Head of caudate nucleus (tissue), 42 donors: ENCODE measurements at places on chromosomes 5 and 9.
A peak's percentile ranks its signal among the peaks of the same experiment; 100 is the strongest.

DNA sequence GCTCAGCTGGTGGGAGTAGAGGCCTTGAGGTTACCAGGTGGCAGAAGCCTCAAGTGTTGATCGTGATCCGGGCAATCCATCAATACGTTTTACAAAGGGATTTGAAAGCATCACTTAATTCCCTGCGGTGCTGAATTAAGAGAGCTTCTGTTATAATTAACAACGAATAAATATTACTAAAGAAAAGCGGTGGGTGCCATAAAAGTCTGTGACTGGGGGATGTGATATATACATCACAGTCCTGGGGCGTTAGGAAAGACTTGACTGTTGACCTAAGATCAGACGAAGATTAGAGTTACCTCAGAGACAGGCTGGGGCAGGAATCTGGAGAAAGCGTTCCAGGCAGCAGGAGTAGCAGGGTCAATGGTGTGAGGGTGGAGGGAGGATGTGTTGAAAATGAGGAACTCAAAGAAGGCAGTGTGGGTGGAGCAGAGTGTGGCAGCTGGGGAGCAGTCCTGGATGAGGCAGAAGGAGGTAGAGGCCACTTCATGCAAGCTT lies 6.7 kb upstream of the C5orf63 start:
- no peak for DNase-seq

DNA sequence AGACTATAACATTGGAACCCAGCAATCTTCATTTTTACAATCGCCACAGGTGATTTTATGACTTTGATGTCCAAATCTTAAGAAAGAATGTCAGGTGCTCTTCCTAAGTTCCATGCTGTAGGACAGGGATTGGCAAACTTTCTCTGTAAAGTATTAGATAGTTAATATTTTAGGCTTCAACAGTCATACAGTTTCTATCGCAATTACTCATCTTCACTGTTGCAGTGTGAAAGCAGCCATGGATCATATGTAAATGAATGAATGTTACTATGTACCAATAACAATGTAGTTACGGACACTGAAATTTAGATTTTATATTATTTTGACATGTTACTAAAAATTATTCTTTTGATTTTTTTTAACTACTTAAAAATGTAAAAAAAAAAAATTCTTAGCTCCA lies 169.7 kb downstream of the DTWD2 start:
- DNase-seq: no peak

GRCh38 chr9:4328723-4329122 lies 28.9 kb upstream of the GLIS3 start:
- peak; percentile 33 for DNase-seq

DNA sequence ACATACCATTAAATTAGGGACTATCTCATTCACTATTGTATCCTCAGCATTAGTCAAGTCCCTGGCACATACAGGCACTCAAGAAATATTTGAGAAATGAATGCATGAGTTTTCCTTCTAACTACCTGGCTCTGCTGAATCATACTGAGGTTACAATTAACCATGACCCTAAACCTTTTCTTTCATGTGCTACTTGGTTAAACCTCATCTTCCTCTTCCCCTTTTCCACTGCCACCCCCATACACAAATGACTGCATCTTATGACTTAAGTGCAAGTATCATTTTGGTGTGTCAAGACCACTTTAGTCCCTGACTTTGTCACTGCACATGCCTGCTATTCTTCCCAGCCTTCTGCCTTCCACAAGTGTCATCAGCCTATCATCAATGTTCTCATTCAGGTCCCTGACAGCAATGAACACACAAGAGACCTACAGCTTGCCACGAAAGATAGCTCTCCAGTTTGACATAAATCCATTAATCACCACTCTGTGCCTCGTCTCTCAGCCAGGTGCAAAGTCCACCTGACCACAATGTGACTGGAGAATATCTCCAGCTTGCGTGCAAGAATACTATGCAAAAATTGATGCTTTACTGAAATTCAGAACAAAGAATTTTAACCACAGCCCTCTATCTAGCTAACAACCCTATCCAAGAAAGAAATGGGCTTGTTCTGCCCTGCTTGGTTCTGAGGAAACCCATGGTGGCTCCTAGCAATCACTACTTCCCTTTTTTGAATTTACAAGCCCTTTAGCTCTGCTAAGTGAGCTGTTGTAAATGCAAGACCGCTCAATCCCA lies 74.5 kb downstream of the MAPKAP1 start:
- DNase-seq: no peak

DNA sequence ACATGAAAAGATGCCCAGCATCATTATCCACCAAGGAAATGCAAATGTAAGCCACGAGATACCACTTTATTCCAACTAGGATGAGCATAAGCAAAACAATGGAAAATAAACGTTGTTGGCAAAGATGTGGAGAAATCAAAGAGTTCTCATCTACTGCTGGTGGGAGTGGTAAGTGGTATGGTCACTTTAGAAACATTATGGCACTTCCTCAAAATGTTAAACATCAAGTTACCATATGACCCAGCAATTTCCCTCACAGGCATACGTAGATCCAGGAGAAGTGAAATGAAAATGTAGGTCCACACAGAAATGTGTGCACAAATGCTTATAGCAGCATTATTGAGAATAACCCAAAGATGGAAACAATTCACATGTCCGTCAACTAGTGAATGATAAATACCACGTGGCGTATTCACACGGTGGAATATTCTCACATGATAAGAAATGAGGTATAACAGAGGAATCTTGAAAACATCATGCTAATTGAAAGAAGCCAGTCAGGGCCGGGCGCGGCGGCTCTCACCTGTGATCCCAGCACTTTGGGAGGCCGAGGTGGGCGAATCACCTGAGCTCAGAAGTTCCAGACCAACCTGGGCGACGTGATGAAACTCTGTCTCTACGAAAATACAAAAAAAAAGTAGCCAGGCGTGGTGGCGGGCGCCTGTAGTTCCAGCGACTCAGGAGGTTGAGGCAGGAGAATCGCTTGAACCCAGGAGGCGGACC lies 16.4 kb upstream of the FLT4 start:
- DNase-seq: no peak

DNA sequence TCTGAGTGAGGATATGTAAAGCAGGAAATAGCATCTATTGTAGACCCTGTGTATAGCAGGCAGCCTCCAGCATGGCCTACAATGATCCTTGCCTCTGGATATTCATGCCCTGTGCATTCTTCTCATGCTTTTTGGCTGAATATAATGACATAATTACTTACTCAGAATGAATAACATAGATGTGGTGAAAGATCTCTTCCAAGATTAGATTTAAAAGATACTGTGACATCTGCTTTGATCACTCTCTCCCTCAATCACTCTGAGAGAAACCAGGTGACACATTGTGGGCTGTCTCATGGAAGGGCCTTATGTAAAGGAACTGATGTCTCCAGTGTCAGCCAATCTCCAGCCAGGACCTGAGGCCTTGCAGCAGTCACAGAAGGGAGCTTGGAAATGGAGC lies 376.7 kb downstream of the DNAH5 start:
- DNase-seq: no peak

- DNase-seq: no peak
Measured at GRCh38 chr5:136195971-136196820, 3.2 kb upstream of the SMIM32 start.

GRCh38 chr5:120684749-120685415 lies 220.8 kb downstream of the PRR16 start:
- no peak for DNase-seq

GRCh38 chr5:81749192-81749560 lies 1.7 kb downstream of the SSBP2 start:
- no peak for DNase-seq

GRCh38 chr5:132007399-132008162 lies 3.9 kb downstream of the ACSL6 start:
- peak; percentile 92 for DNase-seq

DNA sequence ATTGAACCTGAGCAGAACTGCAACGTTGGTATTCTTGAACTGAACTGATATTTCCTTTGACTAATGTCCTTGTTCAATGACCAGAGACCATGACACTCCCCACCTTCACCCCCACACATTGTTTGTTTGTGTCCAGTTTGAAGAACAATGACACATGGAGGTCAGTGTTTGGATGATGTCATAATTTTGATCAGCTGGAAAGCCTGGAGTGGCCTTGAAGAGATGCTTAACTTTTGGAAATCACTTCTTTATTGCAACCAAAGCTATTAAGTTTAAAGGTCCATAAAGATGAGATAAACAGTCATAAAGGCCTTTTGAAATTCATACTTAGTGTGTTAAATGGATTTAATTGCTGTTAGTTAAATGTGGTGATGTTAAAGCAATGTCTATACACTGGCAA lies 92.7 kb downstream of the TMC1 start:
- no peak for DNase-seq

GRCh38 chr5:34826347-34826746 lies 12.6 kb upstream of the TTC23L start:
- DNase-seq: no peak

- DNase-seq: peak; percentile 26
Measured at GRCh38 chr9:127149463-127150390, 27.3 kb upstream of the ANGPTL2 start.

DNA sequence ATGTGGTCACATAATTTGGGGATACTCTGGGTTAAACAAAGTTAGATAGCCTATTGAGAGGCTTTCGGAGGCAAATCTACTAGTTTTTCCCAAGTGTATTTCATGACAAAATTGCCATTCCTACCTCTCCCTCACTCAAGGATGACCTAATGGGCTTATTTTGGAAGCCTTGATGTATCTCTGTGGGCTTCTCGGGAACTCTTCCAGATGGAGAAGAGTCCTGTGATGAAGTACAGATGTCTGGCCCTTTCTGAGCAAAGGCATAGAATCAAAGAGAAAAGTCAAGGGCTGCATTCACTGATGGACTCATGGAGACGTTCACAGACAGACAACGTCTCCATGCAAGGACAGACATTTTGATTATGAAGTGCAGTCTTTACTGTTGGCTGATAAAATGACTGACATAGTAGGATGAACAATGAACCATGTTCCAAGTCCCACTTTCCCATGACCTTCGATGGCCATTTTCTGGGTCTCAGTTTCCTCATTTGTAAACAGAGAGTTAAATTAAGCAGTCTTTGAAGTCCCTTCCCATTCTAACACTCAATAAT lies 347.2 kb upstream of the CD180 start:
- DNase-seq: no peak

DNA sequence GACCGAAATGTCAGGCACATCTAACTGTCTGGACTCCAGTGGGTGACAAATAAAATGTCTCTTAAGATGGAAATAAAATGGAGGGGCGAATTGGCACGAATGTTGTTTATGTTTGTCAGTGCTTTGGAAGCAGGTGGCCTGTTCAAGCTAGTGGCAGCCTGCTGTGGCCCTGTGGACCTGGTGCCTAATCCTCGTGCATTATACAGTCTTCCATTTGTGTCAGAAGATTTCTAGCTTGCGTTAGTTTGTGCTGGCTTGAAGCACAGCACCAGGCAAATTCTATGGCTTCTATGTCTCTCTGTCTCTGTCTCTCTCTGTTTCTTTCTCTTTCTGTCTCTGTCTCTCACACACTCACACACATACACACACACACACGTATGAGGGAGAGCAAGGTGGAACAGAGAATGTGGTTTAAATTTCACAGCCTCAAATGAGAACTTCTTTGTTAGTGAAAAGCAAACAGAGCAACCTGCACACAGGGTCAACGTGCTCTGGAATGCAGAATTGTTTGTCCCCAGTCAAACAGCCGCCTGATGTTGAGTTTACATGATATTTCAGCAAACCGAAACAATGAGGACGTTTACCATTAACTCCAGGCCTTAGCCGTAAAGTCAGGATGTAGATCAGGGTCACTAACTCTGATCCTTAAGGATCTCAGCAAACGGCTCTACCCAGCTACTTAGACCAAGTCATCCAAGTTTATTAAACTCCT lies 39.0 kb upstream of the CD180 start:
- no peak for DNase-seq

DNA sequence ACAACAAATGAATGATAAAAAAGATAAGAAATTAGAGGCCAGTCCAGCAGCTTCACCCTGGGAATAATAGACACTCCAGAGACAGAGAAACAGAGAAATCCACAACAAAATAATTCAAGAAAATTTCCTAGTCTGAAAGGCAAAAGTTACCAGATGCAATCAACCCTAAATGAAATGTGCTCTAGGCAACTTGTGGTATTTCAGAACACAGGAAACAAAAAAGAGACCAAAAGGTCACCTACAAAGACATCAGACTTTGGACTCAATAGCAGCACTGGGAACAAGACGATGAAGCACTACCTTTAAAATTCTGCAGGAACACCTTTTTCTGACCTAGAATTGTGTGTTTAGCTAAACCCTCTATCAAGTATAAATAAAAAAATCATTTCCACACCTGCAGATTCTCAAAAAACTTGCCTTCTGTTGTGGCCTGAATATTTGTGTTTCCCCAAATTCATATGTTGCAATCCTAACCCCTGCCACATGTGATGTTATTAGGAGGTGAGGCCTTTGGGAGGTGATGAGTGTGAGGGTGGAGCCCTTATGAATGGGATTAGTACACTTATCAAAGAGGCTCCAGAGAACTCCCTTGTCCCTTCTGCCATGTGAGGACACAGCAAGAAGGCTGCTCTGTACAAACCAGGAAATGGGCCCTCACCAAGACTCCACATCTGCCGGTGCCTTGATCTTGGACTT lies 5.9 kb upstream of the MAPK9 start:
- no peak for DNase-seq

GRCh38 chr5:144247131-144247530 lies 76.5 kb downstream of the KCTD16 start:
- no peak for DNase-seq

DNA sequence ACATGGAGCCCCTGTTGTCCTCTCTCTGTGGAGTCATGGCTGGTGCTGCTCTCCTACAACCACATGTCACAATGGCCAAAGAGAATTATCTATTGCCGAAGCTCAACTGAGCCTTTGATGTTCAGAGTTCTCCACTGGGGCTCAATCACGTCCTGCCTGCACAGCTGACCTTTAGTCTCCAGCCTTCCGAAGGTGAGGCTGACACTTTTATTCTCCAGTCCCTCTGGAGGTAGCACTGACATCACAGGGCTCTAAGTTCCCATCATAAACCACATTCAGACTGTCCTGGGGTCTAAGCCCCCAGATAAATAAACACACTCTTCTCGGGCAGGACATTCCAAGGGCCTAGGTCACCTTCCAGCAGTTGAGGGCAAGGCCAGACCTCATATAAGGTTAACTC lies 23.4 kb downstream of the ADCY2 start:
- no peak for DNase-seq
